Endothelial cell (in vitro differentiated cells): ENCODE measurements at places on chromosomes 12 and 14. TPM values are rescaled to one million over a fixed set of nuclear protein-coding genes. Genes with fewer than 3 reads are reported as not detected.

CRIP1 gene
- 2.5 TPM for total RNA-seq

DYRK2 gene
- 50.2 TPM for total RNA-seq

GUCY2C gene
- total RNA-seq: 0.36 TPM

MANSC4 gene
- not detected for total RNA-seq

PLCZ1 gene
- not detected for total RNA-seq
